ENCODE measurements at places on chromosomes 6 and 20.

DNA sequence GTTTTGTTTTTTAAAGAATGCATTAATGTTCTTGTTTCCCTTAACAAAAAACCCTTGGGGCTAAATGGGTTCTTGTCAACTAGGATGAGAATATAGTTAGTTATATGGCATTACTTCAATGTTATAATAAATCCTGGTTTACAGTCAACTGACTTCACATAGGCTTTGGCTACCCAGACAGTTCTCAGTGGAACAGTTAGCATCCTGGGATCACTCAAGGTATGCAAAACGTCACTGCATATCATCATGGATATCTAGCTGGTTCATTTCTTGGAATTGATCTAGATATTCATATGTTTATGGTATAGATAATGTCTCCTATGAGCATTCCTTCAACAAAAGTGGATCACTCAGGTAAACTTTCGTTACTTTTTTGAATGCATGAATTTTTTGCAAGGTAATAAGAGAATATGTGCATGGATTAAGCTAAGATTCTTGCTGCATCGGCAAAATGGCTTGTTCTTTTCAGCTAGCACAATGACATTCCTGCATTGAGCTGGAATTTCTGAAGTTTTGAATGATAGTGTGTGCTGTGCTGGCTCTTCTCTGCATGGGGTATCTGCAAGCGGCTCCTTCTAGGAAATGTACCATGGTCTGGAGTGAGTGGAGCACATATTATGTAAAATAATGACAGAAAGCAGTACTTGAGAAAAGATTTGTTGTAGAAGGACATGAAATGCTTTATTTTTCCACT, 138.9 kb downstream of the ADGRG6 start:
- no peak for DNase-seq

DNA sequence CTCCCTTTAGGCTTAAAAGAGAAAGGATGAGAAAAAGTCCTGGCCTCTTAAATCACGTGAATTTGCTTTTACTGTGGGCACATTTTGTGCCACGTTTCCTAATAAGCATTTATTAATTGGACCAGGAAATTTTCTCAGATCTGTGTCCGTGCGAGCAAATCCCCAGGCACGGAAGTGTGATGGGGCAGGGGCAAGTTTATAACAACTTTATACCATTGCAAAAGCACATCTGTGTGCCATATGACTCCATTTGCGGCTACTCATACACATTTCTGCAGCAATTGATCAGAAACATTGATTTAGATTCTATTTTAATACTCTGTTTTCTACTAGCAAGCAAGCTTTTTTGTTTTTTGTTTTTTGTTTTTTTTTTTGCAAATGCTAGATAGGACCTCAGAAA, 373.2 kb downstream of the TAF4 start:
- DNase-seq: no peak

DNA sequence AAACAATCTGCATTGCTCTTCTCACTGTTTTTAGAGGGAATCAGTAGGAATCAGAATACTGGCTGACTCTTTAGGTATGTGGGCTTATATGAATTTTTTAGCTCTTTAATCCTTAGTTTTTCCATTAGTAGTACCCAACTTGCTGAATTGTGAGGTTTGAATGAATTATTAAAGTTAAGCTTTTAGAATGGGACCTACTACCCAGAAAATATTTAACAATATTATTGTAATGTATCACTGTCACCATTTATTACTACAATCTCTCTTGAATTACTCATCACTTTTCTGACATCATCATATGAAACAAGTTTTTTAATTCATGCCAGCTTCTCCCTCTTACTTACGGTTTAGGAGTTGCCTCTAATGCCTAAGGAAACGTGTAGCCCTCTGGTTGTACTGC, 212.7 kb downstream of the BCKDHB start:
- no peak for DNase-seq

- DNase-seq: no peak
Measured at GRCh38 chr6:115442323-115442722, 618.4 kb downstream of the FRK start.

- no peak for DNase-seq
Measured at GRCh38 chr6:151722342-151722741, 85.1 kb upstream of the ESR1 start.

- DNase-seq: no peak
Measured at GRCh38 chr6:152338335-152339125, 298.6 kb downstream of the SYNE1 start.

DNA sequence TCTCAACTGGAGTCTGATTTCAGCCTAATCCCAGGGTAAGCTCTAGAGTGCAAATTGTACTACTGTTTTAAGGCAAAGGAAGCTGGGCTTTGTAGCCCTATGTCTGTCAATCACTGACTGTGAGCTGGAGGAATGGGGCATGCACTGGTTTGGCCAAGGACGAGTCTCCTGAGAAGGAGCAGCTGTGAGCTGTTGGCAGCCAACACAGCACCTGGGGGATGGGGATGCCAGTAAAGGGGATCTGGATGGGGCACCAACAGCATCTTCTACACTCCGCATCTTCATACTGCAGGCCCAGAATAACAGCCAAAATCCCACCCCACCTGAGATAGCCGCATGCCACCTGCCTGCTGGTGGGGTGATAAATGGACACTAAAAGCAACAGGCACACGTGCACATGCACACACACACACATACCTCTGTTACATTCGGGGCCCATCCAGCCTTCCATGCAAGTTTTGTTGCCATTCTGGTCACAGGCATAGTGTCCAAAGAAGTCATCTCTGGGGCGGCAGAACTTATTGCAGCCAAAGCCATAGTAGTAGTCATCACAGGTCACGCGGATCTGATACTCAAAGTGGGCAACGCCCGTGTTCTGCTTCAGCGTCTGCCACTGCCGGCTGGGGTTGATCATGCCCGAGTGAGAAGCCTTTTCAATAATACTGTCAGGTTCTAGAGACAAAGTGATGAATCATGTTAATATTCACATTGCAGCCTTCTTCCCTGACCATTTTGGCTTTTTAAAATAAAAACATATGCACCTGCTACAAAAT, 15.6 kb downstream of the JAG1 start:
- no peak for DNase-seq

DNA sequence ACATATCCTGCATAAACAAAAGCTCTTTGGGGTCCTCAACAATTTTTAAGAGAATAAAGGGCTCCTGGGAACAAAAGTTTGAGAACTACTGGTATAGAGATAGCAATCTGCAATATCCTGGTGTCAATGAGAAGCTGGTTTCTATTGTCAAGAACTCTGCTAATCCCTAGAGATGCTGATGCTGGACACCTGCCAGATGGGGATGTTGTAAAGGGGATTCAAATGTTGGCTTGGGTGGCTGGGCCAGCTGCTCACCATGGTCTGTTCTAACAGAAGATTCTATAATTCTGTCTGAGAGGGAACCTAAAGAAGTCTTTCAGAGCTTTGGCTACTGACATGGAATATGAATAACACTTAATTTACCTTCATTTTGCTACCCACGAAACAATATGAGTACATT, 137.8 kb downstream of the BTBD9 start:
- no peak for DNase-seq

- no peak for DNase-seq
Measured at GRCh38 chr6:104884867-104885517, 25.3 kb upstream of the HACE1 start.

GRCh38 chr6:42013134-42013516, 37.2 kb upstream of the TAF8 start:
- DNase-seq: no peak

DNA sequence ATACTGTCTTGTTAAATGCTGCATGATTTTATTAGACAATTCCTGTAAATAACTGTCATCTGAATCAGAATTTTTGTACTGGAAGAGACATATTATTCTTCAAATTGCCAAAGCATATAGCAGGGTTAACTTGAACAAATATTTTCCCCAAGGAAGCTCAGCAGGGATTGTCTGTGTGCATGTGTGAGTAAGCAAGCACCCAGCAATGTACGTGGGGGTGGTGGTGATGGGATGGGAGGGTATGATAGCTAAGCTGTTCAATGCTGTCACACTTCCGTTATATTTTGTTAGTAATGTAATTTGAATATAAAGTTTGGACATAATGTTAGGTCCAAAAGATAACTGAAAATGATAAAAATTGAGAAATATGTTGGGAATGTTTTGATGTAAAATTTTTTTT, 118.1 kb downstream of the MYB start:
- no peak for DNase-seq

DNA sequence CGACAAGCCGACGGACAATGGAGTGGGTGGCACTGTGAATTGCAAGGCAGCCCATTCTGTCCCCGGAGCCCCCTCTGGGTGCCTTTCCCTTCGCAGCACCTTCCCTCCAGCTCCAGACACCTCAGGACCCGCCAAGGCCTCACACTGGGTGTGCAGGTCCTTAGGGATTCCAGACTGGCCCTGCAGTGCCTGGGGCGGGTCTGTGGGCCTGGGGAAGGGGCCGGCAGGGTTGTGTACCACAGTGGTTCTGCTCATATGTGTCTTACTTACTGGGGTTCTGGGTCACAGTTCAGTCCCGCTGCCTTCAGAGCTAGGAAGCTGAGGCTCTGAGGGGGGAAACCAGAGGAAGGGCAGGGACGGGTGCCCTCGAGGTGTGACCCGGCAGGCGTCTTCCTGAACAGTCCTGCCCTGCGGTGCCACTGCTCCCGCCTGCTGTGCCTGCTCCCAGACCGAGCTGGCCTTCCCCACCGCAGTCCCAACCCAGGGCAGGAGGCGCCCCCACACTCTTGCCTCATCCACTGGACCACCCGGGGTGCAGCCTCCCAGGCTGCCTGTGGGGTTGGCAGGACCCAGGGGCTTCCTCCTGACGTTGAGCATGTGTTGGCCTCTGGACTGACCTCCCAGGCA, 16.3 kb upstream of the SLCO4A1 start:
- no peak for DNase-seq

DNA sequence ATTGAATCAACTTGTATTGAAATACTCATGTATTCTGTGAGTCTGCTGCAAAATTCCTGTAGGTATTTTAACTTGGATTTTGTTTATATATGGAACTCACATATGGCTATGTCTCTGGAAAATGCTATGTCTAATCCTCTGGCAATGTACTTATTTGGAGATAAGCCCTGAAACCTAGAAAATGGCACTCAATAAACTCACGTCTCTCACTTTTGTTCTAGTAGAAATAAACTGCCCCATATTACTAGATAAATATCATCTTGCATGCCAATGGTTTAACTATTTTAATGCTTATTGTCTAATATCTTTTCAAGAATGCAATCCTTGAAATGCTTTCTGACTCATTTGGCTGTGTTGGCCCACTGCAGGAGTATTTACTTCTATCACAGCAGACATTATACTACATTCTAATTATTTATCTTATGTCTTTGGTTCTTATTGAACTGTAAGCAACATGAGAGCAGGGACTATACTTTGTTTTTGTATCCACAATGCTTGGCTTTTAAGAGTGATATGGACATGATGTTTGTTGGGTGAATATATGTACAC, 292.2 kb upstream of the RSPO3 start:
- DNase-seq: no peak

DNA sequence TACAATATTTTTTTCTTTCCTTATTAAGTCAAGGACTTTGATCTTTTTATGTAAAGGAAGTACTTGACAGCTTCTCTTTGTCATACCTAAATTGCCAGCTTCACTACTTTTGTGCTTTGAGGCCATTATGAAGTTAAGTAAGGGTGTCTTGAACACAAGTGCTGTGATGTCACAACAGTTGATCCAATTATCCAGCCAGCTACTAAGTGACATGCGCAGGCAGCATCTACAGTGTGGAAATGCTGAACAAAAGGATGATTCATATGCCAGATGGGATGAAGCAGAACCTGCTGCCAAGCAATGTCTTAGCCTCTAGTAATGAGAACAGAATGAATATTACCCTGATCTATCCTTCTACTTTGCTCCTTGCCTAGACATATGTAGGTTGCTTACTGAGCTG, 68.3 kb upstream of the TMEM244 start:
- DNase-seq: no peak

DNA sequence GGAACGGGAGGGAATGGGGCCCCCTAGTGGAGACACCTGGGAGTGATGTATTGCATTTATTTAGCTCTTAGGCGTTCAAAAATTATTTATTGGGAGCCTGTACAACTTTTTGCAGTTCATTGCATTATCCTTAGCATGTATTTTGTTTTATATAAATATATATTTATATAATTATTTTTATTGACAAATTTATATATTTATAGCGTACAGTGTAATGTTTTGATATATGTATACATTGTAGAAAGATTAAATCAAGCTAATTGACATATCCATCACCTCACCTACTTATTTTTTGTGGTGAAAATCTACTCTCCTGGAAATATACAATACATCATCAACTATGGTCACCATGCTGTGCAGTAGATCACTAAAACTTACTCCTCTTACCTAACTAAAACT, 975 bp downstream of the SIRT5 start:
- no peak for DNase-seq

- no peak for DNase-seq
Measured at GRCh38 chr6:25558155-25558817, 93.7 kb upstream of the SCGN start.

DNA sequence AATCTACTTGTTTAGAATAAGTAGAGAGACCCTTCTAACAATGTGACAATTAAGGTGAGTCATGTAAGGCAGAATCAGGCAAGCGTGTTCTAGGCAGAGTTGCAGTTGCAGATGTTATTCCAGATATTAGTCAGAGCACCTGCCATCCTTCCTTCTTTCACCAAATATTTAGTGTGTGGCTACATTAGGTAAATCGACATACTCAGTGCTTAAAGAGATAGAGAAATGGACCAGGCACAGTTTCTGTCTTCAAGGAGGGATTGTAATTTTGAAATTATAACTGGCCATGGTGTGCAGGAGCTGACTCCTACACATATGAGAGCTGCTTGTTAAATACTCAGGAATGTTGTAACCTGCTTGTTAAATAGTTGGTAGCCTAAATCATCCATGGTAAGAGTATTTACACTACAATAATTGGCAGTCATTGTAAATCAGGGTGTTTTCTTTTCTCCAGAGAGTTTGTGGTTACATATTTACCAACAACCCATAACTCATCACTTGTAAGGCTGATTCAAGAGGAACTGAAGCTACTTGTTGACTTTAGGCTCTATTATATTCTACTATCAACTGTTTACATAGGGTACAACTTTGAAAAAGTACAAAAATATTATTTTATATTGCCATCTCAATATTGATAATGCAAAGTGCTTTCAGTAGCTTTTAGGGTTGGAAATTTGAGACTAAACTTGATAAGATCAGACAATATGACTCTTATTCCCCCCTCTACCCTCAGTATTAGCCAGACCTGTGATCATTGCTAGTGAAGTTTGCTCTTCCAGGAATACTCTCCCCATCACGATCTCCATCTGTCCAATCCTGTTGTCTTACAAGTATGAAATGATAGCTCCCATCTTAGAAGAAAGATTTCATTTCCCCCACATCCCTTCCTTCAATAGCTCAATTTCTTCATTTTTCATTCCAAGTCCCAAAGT, 607.1 kb downstream of the COL12A1 start:
- DNase-seq: no peak

DNA sequence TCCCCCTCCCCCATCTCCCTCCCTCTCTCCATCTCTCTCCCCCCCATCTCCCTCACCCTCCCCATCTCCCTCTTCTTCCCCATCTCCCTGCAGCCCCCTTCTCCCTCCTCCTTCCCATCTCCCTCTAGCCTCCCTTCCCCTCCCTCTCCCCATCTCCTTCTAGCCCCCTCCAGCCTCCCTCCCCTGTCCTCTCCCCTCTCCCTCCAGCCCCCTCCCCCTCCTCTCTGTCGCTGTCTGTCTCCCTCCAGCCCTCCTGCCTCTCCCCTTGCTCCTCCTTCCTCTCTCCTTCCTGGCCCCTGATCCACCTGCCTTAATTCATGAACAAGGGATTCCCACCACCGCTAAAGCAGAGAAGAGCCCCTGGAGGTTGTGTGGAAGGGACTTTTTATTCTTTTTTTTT, 26.9 kb upstream of the CHMP4B start:
- no peak for DNase-seq

GRCh38 chr6:87094576-87094975, 330 bp downstream of the CGA start:
- no peak for DNase-seq

GRCh38 chr6:112485827-112486212, 138.7 kb downstream of the RFPL4B start:
- DNase-seq: no peak
